ENCODE measurements at places on chromosomes 2 and 18.
A peak's percentile ranks its signal among the peaks of the same experiment; 100 is the strongest.

- DNase-seq = no peak
Observed at GRCh38 chr2:55403256-55403998, 16.2 kb downstream of the CCDC88A start.

GRCh38 chr2:149832324-149832723 lies 244.7 kb upstream of the MMADHC start:
- DNase-seq = no peak

- no peak for DNase-seq
Observed at GRCh38 chr2:2291500-2292260, 39.4 kb downstream of the MYT1L start.

- no peak for DNase-seq
Observed at GRCh38 chr2:45119855-45120254, 110.6 kb upstream of the SIX2 start.

DNA sequence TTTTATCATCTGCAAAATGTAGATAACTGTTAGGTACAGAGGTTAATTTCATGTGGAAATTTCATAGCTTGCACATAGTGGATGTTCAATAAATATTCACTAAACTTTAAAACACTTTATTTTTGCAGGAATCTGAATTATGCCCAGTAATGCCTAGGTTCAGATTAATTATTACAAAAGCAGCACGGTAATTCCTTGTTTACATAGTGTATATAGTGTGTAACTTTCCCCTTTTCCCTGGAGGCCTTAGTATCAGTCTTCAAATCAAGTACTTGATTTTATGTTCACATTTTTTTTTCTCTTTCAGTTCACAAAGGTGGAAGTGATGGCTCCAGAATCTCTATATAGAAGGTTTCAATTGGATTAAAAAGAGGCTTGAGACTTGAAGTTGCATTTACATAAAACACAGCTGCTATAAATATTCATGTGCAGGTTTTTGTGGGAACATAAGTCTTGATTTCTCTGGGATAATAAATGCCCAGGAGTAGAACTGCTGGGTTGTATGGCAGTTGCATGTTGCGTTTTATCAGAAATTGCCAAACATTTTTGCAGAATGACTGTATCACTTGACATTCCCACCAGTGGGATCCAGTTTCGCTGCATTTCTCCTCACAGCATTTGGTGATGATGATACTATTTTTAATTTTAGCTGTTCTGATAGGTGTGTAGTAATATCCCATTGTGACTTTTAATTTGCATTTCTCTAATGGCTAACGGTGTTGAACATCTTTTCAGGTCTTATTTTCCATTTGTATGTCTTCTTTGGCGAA lies 27.6 kb upstream of the LGALSL start:
- no peak for DNase-seq

DNA sequence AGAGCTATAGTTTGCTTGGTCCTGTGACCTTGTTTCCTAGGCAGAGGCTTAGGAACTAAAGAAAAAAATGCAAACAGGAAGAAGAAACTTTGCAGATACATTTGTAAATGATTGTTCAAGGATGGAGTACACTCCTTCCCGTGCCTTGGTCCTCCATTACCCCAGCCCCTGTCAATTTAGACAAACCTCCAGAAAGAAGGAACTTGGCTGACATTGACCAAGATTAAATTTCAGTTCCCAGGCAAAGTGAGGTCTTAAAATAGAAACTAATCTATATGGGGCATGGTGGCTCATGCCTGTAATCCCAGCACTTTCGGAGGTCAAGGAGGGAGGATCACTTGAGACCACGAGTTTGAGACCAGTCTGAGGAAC lies 179.9 kb upstream of the FN1 start:
- DNase-seq = no peak

DNA sequence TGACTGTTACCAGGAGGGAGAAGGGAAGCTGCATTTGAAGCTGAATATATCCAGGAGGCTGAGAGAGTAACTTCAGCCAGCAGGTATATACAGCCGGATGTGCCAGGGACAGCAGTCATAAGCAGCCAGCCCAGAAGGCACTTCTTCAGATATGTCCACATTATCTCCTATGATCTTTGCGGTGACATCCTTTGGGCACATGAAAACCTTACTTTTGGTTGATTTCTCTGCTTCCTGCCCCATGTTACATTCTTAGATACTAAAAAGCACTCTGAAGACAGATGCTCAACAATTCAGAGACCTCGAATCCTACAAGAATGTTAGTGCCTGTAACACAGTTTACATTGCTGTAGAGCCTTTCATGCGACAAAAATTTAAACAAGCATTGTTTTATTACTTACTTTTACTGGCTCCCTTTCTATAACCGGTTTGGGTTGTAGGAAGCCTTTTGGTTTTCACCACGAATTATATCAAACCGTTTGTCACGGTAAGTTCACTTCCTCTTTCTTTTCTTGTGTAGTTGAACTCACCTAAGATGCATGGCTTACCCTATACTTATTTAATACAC lies 50.3 kb upstream of the TLK1 start:
- DNase-seq = no peak

GRCh38 chr2:101474731-101475384 lies at the start of gene RFX8:
TSS of gene RFX8 (minus strand) at chr2:101475112. CDS start at chr2:101466848, 8,264 bp downstream.
- DNase-seq = peak; percentile 46

DNA sequence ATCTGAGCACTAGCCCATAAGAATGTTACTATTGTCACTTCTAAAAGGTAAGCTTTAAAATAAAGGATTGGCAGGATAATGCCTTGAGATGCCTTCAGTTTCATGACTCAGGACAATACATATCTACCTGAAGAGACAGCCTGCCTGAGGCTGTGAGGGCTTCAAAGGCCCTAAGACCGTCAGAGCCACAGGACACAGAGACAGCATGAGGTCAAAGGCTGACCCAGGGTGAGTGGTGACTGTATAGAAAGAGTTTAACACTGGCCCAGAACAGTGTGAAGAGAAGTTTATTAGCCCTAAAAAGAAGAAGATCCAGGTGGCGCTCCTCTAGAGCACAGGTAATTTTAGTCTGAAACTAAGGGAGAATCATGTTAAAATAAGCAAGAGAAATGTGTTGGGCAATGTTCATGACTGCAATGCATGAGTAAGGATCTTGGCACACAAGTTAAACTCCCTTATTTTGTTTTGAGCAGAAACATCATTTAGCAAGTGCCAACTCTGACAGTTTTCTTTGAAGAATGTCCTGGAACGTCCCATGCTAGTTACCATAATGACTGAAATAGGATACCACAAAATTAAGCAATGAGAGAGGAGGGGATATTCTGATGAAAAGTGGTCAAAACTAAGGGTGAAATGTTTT lies 78.1 kb upstream of the FAM110C start:
- no peak for DNase-seq

- DNase-seq = no peak
Observed at GRCh38 chr18:46711444-46711863, 45.4 kb downstream of the ST8SIA5 start.

GRCh38 chr2:215835657-215836056 lies 177.7 kb downstream of the MREG start:
- DNase-seq = no peak

DNA sequence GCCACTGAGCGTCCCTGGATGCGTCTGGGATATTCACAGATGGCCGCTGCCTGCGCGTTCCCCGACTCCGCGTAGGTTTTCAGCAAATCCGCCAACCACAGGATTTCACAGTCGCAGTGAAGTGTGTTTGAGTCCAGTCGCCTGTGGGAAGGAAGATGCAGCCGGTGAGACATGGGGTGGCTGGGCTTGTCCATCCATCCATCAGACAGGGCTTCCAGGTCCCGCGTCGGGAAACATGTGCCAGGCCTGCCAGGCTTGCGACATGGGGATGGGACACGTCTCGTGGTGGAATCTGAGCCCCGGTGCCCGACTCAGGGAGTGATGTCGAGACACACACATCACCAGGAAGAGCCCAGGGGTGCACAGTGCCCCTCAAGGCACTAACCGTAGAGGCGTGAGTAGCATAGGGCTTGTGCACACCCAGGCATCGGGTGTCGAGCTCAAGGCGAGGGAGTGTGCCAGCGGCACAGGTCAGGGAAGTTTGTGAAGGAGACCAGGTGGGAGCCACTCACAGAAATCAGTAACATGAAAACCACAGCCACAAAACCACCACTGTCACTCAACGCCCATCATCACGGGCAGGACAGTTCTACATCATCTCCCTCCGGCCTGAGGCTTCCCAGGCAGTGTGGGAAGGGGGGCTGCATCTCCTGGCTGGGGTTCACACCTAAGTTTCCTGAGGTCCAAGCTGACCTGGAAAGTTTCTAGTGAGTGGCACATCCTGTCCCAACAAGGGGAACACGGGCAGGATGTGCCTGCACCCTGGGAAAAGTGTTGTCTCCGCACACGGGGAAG lies 63.9 kb downstream of the PXDN start:
- no peak for DNase-seq

DNA sequence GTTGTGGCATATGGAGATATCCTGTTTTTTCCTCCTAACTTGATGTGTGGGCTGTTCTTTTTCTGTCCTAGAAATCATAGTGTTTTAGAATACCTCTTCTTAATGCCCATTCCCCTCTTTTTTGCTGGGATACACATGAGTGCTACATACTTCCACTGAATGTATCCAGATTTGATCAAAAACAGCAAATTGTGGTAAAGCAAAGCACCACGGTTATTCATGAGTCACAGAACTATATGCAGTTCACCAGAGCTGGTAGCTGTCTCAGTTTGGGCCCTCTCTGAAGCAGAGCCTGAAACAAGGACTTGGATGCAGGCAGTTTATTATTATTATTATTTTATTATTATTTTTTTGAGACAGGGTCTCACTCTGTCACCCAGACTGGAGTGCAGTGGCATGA lies 69.9 kb upstream of the CTLA4 start:
- DNase-seq = no peak

GRCh38 chr2:149094217-149095015 lies 55.9 kb downstream of the LYPD6B start:
- no peak for DNase-seq

GRCh38 chr2:118046634-118047210 lies 32.9 kb upstream of the CCDC93 start:
- DNase-seq = no peak

DNA sequence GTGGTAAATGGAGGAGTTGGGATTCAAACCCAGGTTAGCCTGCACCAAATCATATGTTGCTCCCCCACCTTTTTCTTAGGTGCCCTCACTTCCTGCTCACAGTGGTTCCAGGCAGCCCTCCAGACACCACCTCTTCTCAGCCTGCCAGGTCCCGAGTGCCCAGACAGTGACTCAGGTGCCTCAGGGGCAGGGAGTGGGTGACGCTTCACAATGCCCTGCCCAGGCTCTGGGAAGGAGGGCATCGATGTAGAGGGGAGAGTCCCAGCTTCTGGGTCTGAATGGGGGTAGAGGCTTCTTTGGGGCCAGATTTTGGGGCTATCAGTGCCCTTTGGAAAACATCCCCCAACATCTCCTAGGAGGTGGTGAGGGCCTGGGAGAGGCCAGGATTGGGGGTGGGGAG lies 5.2 kb upstream of the DNAJB2 start:
- DNase-seq = no peak

DNA sequence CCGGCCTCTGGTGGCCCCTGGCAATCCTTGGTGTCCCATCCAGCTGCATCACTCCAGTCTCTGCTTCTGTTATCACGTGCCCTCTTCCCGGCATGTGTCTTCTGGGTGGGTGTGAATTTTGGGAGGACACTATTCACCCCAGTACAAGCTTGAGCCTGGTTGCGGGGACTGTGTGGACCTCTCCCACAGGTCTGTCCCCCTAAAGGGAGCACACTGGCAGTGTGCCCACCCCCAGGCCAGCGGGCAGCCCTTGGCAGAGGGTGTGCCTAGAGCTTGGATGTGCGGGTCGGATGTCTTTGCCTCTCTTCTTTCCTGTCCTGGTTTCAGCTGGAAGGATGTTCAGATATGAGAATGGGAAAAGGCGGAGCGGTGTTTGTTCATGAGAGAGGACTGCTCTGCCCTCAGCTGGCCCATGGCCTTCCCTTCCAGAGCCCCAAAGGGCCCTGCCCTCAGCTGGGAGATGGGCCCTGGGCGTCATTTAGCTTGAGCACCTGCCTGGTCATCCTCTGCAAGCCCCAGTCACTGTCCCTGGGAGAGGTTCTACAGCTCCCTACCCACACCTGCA lies 73.2 kb downstream of the AGAP1 start:
- no peak for DNase-seq

DNA sequence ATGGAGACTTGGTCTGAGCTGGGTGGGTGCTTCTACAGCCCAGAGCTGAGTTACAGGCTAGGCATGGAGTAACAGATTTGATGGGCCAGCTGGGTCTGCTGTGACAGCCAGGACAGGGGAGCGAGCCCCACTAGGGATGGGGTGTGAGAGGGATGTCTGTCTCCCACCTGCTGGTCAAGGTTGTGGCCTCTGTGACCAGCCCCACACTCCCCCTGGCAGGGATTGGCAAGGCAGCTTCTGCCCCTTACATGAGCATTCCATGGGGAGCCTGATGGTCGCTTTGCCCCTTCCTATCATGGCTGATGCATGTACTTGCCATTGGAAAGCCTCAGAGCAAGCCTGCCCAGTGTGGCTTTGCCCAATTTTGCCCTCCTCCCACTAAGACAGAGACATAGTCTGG lies 162.0 kb upstream of the FIGN start:
- no peak for DNase-seq

GRCh38 chr18:23967321-23968089 lies 47.0 kb upstream of the TTC39C start:
- DNase-seq = no peak

- no peak for DNase-seq
Observed at GRCh38 chr18:63365876-63366212, 1.2 kb downstream of the KDSR start.

- no peak for DNase-seq
Observed at GRCh38 chr2:10863837-10864236, 47.9 kb upstream of the KCNF1 start.

- DNase-seq = no peak
Observed at GRCh38 chr2:205800224-205800623, 117.9 kb downstream of the NRP2 start.

- DNase-seq = no peak
Observed at GRCh38 chr2:230218421-230218820, 1.4 kb downstream of the SP110 start.

- DNase-seq = no peak
Observed at GRCh38 chr2:108253106-108253505, 13.3 kb downstream of the SULT1C3 start.

DNA sequence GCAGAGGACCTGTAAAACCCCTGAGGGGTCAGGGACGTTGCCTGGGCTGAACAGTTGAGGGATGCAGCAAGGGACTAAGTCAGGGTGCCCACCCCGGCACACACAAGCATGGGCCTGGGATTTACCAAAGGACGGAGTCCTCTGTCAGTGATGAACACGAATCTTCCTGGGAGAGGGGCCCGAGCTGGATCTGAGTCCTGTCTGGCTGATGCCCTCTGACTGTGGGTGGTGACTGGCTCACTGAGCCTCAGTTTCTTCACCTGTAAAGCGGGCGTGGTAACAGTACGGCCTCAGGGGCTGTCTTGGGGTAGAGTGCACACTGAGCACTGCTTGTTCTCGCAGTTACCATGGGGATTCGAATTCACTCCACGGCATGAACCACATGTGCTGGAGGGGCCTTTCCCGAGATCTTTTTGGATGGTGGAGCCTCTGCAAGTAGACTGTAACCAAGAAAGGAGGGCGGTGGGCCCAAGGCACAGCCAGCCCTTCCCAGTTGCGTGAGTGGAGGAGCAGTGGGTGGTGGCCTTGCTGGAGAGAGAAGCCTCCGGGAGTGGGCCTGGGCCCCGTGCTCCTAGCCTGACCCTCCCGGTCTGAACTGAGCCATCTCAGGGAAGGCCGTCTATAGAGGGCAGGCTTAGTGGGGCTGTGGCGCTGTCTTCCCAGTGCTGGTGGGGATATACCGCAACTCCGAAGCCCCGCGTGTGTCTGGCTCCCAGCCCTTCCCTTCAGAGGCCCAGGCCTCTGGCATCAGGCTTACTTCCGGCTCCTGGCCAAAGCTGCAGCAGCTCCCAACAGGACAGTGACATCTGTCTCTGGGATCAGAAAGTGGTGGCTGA lies 130.8 kb upstream of the HS6ST1 start:
- no peak for DNase-seq

Measured in activated CD4-positive, alpha-beta T cell treated with anti-CD3 and anti-CD28 coated beads for 24 hours (primary cell).